ENCODE measurements at places on chromosomes 6 and 20. TPM values are rescaled to one million over a fixed set of nuclear protein-coding genes. Genes with fewer than 3 reads are reported as not detected.
A peak's percentile ranks its signal among the peaks of the same experiment; 100 is the strongest.

DNA sequence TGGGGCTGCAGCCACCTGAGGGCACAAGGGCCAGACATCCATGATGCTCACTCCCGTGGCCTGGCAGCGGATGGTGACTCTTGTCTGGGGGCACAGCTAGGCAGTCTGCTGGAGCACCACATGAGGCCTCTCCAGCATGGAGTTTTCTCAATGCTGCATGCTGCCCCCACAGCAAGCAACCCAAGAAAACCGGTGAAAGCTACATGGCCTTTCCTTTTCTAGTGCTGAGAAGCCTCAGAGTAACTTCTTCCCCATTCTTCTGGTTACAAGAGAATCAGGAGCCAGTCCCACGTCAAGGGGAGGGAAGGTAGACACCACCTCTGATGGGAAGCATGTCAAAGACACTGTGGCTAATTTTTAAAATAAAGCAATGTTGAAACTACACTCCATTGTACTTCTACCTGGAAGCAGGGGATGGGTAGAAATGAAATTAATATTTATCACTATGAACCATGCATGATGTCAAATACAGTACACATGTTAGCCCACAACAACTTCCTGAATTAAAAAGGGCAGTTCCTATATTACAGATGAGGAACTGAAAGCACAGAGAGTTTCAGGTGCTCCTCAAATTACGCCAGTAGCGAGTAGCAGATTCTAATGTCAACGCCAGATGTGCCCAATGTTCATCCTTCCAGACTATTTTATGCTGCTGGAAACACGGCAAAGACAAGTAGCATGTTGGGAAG, 101.5 kb downstream of the LAMP5 start:
- no peak for DNase-seq

- no peak for DNase-seq
Observed at GRCh38 chr20:728256-728944, 39.9 kb downstream of the SLC52A3 start.

GRCh38 chr20:8518878-8519277, 386.8 kb downstream of the PLCB1 start:
- DNase-seq, result no peak

- DNase-seq, result no peak
Observed at GRCh38 chr6:3228771-3229565, 1.5 kb upstream of the TUBB2B start.

DNA sequence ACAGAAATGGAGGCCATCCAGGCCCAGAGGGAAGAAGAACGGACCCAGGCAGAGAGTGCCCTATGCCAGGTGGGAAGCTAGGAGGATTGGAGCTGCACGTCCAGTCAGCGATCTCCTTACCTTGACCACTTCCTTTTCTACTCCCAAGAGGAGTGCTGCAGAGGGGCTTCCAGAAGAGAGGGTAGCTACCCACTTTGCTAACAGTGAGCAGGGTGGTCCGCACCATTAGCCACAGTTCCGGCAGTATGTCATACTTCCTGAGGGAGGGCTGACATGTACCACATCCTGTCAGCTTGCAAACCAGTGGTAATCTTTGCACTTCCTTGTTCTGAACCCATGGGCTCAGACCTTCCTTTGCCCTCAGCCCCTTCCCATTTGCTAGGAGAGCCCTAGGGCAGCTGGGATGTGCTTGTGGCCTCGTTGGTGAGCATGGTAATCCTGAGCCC, 35.4 kb downstream of the CEP250 start:
- DNase-seq, result peak; percentile 26

GRCh38 chr20:6575912-6576401, 191.5 kb upstream of the BMP2 start:
- no peak for DNase-seq

GRCh38 chr6:155066361-155066760, 71.2 kb downstream of the TIAM2 start:
- no peak for DNase-seq

GRCh38 chr20:25271486-25272222, 23.8 kb downstream of the PYGB start:
- peak; percentile 6 for DNase-seq

GRCh38 chr6:138540468-138540867, 41.2 kb upstream of the NHSL1 start:
- DNase-seq, result no peak

GRCh38 chr6:142306736-142307135, 4.9 kb downstream of the ADGRG6 start:
- no peak for DNase-seq

GRCh38 chr20:12411246-12411940, 493.7 kb downstream of the BTBD3 start:
- no peak for DNase-seq

GRCh38 chr6:157885211-157885788, 62.3 kb downstream of the SNX9 start:
- DNase-seq, result peak; percentile 50

- DNase-seq, result no peak
Observed at GRCh38 chr6:168534265-168534664, 93.3 kb downstream of the SMOC2 start.

DNA sequence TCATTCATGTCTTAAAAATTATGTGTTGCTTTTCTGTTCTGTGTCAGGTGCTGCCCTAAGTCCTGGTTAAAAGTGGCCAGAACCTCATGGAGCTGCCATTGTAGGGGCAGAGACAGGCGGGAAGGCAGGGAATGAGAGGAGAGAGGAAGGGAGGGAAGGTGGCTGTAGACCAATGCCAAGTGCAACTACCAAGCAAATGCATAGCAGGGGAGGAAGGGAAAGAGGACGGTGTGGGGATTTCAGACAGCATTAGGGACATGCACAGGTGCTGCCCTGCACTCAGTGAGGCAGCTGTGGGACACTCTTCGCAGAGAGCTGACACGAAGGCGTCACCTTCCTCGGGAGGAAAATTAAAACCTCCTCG, 21.0 kb downstream of the GGTLC1 start:
- no peak for DNase-seq

GRCh38 chr20:21399005-21399475, 1.7 kb upstream of the NKX2-4 start:
- DNase-seq, result no peak

- no peak for DNase-seq
Observed at GRCh38 chr6:108660251-108660650, 99.5 kb downstream of the FOXO3 start.

DNA sequence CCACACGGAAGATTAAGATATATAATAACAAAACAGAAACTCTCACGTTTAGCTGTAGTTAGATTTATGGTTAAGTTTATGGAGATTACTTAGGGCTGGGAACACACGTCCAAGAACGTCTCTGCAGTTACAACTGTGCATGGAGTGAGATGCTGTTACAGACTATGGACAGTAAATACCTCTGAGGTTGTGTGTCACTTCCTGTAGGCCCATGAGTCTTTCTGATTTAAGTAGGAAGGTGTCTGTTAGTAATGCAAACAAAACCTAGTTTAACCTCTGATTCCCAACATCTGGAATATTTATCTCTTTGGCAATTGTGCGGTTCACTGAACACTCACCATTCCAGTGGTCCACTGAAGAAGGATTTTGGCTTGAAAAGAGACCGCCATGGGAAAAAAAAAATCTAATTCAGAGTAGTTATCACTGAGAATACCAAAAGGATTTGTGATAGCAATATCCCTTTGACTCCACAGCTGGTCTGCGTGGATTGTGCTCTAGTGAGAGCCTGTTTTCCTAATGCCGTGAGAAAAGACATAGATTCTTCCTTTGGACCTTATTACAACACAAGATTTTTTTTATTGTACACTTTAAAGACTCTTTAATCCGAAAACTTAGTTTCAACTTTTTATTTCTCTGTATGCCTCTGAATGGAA, 478.2 kb upstream of the CITED2 start:
- no peak for DNase-seq

DNA sequence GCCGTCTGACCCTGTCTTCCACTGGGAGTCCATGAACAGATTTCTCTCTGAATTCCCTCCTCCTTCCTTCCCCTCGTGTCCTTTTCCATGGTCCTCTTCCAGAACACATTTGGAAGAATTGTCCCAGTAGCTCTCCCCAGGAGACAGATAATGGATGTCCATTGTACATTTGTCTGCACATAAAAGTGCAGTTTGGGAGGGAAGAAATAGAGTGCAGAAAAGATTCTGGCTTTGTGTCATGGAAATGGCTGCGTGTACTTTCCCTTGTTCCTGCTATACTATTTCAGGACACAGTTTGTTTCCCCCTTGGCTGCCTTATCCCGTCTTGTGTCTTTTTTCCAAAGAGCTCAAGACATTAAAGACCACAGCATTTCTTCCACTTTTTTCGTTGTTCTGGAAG, 127.6 kb downstream of the SYNDIG1 start:
- DNase-seq, result no peak

GRCh38 chr6:146910611-146911010, 293.6 kb upstream of the STXBP5 start:
- no peak for DNase-seq

The HCK gene
- total RNA-seq, result 1.3 TPM

The EYA2 gene
- total RNA-seq, result not detected

The CPXM1 gene
- total RNA-seq, result 0.23 TPM

The CALHM6 gene
- 3.2 TPM for total RNA-seq

The TXLNB gene
- 0.52 TPM for total RNA-seq

All from T-helper 17 cell (primary cell).